Pericardium fibroblast (primary cell): ENCODE measurements at places on chromosomes 11 and 22. TPM values are rescaled to one million over a fixed set of nuclear protein-coding genes. Genes with fewer than 3 reads are reported as not detected.

The KRTAP5-7 gene
- not detected in 2 replicates for total RNA-seq

The TOP3B gene
- 17.5 and 19.7 TPM in 2 replicates for total RNA-seq

The DAGLA gene
- total RNA-seq = 1.9 and 2.0 TPM in 2 replicates

The ANGPTL5 gene
- total RNA-seq = not detected in 2 replicates

The OR6A2 gene
- total RNA-seq = not detected in 2 replicates

The KRTAP5-8 gene
- not detected in 2 replicates for total RNA-seq

The OR52I2 gene
- total RNA-seq = not detected in 2 replicates

The OR52N4 gene
- total RNA-seq = not detected in 2 replicates

The MMP11 gene
- total RNA-seq = 9.6 and 12.3 TPM in 2 replicates

The OR5AS1 gene
- total RNA-seq = not detected in 2 replicates

The TMPRSS5 gene
- total RNA-seq = not detected in 2 replicates

The ZBTB16 gene
- 40.0 and 49.4 TPM in 2 replicates for total RNA-seq

The KRTAP5-2 gene
- total RNA-seq = not detected in 2 replicates

The SLC5A1 gene
- not detected in 2 replicates for total RNA-seq

The LRRC10B gene
- total RNA-seq = not detected in 2 replicates

The ZFTA gene
- 34.9 and 35.2 TPM in 2 replicates for total RNA-seq

The B4GALNT4 gene
- 3.0 and 28.3 TPM in 2 replicates for total RNA-seq

The BATF2 gene
- 0.12 and 0.51 TPM in 2 replicates for total RNA-seq

The SEZ6L gene
- not detected in 2 replicates for total RNA-seq

The APOBEC3C gene
- total RNA-seq = 15.9 and 30.5 TPM in 2 replicates

The CABP4 gene
- not detected in 2 replicates for total RNA-seq
